ENCODE measurements at places on chromosomes 11 and 22.

DNA sequence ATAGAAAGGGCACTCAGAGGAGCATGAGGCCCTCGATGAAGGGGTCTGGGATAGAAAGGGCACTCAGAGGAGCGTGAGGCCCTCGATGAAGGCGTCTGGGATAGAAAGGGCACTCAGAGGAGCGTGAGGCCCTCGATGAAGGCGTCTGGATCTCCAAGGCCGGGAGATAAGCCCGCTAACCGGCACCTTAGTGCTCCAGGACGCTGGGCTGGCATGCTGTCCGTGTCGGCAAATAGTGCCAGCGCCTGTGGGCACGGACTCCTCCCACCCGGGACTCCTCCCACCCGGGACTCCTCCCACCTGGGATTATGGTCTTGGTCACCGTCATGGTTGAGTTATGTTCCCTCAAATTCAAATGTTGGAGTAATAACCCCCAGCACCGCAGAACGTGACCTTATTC is 725.3 kb downstream of the BRD1 start:
- no peak for DNase-seq

GRCh38 chr11:78586452-78587046 is 11.9 kb upstream of the NARS2 start:
- no peak for DNase-seq

DNA sequence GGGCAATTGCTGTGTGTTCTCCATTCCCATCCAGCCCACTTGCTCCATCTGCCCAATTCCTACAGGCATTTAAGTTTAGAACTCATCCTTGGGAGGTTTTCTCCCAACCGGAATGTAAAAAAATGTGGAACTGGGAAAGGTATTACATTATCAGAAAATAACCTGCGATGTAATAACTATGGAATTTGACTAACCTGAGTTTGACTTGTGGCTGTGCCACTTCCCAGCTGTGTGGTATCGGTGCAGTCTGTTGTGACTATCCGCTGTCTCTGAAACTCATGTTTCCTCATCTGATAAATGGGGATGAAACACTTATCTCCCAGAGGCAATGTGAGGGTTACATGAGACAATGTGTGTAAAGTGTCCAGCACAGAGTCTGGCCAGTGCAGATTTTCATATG is 77.6 kb downstream of the TENM4 start:
- no peak for DNase-seq

DNA sequence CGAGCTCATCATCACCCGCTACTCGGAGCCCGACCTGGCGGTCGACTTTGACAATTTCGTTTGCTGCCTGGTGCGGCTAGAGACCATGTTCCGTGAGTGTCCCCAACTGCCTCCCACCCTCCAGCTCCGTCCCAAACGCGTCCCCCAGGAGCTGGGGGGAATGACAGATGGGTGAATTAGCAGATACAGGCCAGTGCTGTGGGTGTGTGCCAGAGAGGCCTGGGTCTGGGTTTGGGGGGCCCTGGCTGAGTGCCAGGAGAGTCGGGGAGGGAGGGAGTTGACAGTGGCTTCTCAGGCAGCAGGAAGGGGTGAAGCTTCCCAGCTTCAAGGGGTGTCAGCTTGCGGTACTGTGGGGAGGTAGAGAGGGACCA is 28.6 kb downstream of the CAPN1 start:
- no peak for DNase-seq

DNA sequence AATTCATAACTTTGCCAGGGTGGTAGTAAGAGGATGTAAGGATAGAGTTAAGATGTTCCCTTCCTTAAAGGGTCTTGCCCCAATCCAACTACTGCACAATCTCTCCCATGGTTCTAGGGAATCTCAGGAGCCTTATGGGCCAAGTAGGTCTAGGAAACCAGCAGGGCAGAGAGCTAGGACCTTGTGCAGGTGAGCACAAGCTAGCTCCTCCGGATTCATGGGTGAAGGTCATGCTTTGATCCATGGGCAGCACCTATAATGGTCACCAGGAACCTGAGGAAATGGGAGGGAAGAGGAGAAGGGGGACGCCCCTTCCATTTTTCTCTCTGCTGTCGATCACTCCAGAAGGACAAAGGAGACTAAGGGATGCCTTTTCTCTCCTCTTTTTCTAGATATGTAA is 16.8 kb downstream of the KCNJ11 start:
- no peak for DNase-seq

DNA sequence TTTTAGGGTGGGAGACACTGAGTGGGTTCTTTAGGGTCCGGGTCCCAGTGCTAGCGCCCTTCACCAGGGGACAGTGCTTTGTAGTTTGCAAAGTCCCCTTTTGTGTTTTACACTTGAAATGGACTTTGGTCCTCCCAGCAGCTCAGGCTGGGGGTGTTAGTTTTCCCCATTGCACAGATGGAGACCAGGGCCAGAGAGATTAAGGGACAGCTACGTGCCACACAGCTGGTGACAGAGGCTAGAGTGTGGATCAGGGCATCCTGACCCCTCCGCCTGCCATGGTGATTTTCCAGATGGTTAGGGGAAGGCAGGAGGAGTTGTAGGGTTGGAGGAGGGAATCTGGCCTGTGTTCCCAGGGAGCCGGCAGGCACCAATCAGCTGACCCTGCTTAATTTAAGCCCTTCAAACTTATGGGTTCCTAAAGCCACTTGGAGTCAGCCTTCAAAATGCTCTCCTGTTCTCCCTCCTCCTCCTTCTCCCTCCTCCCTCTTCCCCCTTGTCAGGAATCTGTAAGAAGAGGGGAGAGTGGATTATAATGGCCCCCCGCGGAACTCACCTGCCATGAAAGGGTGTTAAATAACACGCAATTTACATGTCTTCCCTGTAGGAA is 22.5 kb upstream of the MPPED1 start:
- no peak for DNase-seq

DNA sequence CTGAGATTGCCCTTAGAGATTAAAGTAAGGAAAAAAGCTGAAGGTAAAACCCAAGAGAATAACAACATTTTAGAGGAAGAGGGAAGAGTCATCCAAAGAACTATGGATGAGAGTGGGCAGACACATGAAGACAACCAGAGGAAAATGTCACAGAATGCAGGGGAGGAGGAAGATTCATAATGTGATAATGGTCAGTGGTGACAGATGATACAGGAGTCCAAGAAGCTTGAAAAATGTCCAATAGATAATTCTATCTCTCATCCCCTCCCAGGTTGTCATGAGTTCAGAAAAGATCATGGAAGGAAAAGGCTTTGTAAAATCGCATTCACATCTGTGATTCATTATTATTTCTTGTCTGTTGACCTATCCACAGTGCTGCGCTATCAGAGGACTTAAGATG is 282.3 kb upstream of the CCDC90B start:
- no peak for DNase-seq

- DNase-seq: no peak
Observed at GRCh38 chr11:1479006-1479677, 7.4 kb downstream of the MOB2 start.

DNA sequence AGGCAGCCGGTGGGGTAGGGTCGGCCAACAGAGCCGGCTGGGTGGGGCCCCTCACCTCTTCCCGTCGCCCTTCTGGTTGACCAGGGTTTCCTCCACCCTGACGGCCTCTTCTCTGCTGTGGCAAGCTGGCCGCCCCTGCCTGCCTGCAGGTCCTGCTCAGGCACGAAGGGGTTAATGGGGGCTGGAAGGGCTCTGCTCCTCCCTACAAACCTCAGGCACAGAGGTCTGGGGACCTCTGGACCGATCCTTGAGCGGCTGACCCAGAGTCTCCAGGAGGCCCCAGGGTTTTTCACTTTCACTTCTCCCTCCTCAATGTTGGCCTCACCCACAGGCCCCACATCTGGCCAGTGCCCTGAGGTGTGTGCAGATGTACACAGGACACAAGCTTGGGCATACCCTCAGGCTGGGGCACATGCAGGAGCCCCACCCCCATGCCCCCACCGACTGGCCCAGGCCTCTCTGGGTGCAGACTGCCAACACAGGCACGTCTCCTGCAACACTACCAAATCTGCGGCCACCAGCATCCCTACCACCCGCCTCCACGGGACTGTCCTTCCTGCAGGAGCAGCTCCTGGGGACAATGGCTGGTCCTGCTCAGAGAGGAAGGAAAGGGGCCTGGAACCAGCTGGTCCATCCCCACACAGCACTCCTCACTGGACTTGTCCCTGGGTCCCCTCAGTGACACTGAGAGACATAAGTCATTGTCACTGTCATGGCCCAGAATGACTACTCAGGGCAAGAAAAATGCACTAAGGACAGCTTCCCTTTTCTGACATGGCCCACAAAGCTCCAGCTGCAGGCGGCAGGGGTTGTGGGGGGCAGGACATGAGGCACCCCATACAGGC is 3.2 kb upstream of the TBX1 start:
- DNase-seq: no peak

DNA sequence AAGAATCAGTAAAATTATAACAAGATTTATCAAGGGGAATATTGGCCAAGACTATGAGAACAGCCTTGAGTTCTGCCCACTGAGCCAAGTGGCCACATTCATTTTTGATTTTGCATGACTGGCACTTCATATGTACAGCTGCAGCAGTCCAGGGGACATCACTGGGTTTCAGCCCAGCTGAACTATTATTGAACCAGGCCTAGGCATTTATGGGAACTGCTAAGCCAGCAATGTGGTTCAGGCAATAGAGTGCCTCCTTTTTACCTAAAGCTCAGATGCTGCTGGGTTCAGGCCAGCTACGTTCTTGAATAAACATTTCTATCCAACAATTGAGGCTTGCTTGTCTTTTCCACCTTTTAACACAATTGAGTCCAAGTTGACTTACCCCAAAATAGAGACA is 196.9 kb downstream of the MSANTD4 start:
- no peak for DNase-seq

- DNase-seq: no peak
Observed at GRCh38 chr11:9461760-9462134, 935 bp downstream of the ZNF143 start.

- DNase-seq: no peak
Observed at GRCh38 chr11:117606211-117606610, 190.8 kb downstream of the DSCAML1 start.

DNA sequence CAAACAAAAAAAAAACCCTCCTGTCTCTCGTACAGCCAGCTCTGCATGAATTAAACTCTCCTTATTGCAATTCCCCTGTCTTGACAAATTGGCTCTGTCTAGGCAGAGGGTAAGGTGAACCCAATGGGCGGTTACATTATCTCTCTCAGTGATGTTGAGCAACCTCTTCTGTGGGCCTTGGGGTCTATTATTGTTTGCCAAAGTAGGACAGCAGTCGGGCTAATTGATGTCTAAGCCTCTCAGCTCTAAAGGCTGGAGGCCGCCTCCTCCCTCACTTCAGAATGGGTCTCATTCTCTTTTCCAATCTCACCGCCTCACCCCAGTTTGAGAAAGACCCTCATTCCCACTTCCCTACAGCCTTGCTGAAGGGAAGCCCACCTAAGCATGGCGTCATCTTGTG is 1.3 kb upstream of the SLC25A45 start:
- no peak for DNase-seq

DNA sequence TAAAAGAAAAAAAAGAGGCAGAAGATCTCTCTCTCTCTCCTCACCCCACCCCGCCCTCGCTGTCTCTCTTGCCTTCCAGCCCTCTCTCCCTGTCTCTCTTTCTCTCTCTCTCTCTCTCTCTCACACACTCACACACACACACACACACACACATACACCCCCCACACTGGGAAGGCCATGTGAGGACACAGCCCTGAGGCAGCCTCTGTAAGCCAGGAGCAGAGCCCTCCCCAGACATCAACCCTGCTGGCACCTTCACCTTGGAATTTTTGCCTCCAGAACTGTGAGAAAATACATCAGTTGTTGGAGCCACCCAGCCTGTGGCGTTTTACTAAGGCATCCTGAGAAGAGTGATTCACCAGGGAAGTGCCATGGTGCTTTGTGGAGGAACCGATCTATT is 14.7 kb downstream of the APOL3 start:
- no peak for DNase-seq

- no peak for DNase-seq
Observed at GRCh38 chr11:9263840-9264315, 1.3 kb downstream of the DENND5A start.

GRCh38 chr22:29144786-29145160 is 60.9 kb upstream of the EMID1 start:
- no peak for DNase-seq

DNA sequence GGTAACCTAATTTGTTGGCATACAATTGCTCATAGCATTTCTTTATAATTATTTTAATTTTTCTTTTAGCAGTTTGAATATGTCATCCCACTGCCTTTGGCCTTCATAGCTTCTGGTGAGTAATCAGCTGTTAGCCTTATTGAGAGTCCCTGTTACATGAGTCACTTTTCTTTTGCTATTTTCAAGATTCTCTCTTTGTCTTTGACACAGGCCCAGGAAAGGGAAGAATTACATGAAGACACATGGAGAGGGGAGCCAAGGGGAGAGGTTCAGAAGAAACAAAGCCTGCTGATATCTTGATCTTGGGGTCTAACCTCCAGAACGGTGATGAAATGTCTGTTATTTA is 418.2 kb downstream of the METTL15 start:
- no peak for DNase-seq

GRCh38 chr11:119594639-119595249 is 134.3 kb downstream of the NECTIN1 start:
- DNase-seq: no peak

DNA sequence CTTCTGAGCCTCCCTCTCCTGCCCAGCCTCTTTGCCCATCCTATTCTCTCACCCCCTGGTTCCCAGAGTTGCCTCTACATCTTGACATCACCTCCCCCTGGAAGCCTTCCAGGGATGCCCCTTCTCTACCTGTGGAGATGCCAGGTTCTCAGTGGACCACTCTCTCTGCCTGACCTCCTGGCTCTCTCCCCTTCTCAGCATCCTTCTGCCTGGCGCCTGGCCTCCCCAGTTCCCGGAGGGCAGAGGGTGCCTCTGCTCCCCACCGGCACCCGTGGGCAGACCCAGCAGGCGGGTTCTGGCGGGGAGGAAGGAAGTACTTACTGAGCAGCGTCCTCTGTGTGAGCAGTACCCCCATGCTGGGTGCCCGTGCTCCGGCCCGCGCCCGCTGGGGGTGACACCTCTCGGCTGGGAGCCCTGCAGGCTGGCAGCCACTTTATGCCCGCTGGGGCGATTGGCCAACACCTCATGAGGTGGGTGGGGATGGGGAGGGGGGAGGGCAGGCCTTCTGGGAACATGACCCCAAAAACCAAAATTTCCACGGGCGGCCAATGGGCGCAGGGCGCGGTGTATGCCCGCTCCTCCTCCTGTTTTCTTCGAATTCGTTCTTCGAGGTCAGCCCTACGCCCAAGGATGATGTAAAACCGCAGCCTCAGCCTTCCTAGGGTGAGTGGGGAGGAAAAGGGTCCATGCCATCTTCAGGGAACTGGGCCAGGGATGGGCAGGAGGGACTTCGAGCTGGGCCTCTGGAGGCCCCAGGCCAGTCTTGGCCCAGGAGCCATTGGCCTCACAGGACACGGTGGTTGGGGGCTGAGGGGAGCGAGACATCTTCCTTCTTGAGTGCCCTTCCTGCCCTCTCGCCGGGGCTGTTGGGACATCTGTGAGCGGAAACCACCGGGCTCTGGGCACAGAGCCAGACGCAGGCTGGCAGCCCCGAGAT is at the start of gene OSM:
Gene OSM (minus strand): TSS at position 407 of the 937 bp plus-strand sequence. CDS start 52 bp downstream, at position 355.
- no peak for DNase-seq
